ENCODE measurements at places on chromosomes 6 and 20.

GRCh38 chr6:33926451-33926850 lies 122.6 kb upstream of the MLN start:
- DNase-seq, result no peak

DNA sequence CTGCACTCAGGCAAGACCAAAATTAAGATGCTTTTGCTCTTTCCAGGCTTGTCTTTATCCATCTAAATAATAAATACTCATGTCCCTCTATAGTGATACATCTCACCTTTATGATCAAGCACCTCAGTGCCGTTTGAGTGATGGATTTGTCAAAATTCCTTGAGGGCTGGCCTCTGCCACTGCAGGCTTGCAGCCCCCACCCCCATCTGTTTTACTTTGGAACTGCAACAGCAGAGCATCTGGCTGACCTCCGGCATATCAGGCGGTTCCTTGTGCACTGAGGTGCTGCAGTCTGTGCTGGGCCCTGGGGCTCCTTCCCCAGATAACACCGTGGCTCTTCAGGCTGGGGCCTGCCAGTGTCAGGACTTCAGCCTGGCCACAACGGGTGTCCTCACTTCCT lies 386.9 kb downstream of the CDH26 start:
- DNase-seq, result no peak

- DNase-seq, result no peak
Measured at GRCh38 chr6:108873251-108873650, 25.0 kb downstream of the ARMC2 start.

DNA sequence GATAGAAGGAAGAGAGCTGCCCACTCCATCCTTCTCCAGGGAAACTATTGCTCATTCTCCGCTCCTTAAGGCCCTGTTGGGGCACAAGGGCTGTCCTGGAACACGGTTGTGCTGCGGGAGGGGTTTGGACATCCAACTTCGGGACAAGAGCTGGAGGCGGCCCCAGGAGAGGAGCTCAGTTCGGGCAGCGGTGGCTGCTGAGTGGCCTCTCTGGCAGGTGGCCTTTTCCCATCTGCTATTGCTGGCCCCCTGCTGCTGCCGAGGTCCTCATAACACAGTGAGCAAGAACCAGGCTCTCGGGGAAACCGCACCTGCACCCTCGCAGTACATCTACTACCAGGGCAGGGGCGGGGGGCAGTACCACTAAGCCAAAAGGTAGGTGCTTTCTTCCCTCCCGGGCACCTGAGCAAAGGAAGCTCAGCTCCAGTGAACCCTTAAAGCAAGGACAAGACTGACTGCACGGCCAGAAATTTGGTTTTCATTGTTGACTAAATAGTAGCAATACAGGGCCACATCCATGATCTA lies 63.7 kb downstream of the PSMG4 start:
- no peak for DNase-seq

DNA sequence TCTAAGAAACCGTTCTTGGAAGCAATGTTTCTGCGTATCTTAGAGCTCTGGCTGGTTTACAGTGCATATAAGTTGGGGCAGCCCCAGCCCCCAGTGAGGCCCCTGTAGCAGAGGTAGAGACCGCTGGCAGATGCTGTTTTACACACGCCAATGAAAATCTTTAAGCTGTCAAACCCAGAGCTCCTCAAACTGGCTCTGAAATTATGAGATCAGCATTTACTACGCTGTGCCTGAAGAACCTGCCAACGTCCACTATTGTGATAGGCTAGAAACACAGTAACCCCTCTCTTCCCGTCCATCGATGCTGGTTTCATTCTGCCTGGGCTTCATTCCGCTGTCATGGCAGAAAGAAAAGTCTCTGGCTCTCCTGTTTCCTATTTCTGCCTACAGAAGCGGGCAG lies 160.6 kb downstream of the SMOC2 start:
- DNase-seq, result no peak

DNA sequence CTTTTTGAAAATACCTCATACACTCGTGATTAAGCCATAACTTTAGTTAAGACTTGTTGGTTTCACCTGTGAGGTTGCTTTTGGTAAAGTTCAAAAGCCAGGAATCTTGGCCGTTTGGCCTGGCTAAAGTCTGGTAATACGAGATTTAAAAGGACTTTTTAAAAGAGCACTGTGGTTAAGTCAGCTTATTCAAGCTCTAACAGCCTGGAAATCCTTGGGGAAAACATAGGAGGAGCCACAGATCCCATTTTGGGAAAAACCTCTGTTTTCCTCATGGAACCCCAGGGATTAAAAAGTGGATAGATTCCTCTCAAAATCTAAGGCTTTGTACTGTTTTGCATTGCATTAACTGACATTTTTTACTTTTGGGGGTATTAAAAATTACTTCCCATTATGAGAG lies 13.7 kb upstream of the SLC22A16 start:
- no peak for DNase-seq

DNA sequence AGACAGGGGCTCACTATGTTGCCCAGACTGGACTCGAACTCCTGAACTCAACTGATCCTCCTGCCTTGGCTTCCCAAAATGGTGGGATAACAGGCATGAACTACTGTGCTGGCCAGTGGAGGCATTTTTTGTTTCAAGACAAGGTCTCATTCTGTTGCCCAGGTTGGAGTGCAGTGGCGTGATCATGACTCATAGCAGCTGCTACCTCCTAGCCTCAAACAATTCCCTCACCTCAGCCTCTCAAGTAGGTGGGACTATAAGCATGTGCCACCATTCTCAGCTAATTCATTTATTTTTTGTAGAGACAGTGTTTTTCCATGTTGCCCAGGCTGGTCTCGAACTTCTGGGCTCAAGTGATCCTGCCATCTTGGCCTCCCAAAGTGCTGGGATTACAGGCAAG lies 17.2 kb downstream of the ENPP3 start:
- no peak for DNase-seq

GRCh38 chr6:63347599-63347998 lies 27.8 kb upstream of the LGSN start:
- DNase-seq, result no peak
